ENCODE measurements at places on chromosomes 3 and 15. TPM values are rescaled to one million over a fixed set of nuclear protein-coding genes. Genes with fewer than 3 reads are reported as not detected.

The SOX14 gene
- total RNA-seq, result not detected

The SCG3 gene
- 30.6 TPM for total RNA-seq

The LRRC31 gene
- not detected for total RNA-seq

GRCh38 chr3:127061641-127062040, 78.7 kb downstream of the PLXNA1 start:
- no peak for DNase-seq

GRCh38 chr3:16480861-16481545, 32.5 kb downstream of the RFTN1 start:
- no peak for DNase-seq

- DNase-seq, result no peak
These were observed 166.4 kb downstream of the SUCNR1 start for GRCh38 chr3:152039887-152040286.

- DNase-seq, result no peak
These were observed 4.2 kb downstream of the CAPN3 start for GRCh38 chr15:42363487-42363886.
